T follicular helper cell (primary cell): ENCODE measurements at places on chromosomes 16 and 17.

GRCh38 chr16:79411805-79412204 lies 188.7 kb downstream of the MAF start:
- DNase-seq = no peak

DNA sequence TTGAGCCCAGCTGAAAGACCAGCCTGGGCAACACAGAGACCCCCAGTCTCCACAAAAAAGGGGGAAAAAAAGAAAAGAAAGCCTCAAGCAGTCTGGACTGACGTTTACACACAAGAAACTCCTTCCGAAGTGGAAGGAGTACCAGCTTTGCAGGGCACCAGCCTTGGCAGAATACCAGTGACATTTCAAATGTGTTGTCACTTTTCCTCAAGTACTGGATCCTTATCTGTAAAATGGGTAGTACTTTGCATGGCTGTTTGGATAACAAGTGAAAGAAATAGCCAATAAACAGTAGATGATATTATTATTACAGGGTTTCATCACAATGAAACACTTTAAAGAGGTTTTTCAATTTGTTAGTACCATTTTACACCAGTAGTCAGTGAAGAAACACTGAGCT lies 14.2 kb downstream of the YWHAE start:
- DNase-seq = no peak

DNA sequence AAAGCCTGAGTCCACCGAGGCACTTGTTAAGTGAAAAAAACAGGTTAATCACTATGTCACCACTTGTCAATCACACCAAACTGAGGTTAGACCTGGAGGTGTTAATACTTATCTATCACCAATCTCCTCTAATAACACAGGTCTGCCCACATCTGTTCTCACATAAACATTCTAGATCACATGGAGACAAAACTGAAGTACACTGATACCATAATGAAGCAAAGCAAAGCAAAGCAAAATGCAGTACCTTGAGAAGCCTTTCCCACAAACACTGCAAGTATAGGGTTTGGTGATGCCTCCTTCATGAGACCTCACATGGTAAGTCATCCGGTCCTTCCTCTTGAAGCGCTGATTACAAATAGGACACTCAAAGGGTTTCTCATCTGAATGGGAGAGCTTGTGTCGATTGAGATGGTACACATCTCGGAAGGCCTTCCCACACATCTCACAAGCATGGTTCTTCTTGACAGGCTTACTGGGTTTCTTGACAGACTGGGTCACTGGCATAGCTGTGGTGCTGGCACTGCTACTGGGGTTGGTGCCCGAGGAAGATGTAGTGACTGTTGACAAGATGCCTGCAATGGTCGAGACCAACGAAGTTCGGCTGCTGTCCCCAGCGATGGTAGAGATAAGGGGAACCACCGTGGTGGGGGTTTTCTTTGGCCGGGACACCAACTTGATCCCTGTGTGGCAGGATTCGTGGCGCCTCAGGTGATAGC lies 5.4 kb downstream of the VEZF1 start:
- DNase-seq = no peak

DNA sequence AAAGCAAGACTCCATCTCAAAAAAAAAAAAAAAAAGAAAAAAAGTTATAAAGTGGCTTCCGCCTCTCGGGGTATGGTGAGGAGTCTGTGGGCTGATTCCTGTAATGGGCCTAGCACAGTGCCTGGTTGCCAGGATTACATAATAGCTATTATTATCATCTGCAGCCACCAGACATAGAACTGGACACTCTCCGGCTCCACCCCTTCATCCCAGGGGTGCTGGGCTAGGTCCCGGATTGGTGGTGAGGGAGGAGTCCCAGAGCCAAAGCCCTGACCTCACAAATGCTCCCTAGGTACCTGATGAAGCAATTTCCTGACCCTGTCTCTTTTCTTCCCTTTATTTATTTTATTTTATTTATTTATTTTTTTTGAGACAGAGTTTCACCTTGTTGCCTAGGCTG lies 11.6 kb upstream of the ADGRG1 start:
- no peak for DNase-seq

GRCh38 chr16:12474806-12475410 lies 328.8 kb downstream of the CPPED1 start:
- DNase-seq = no peak

GRCh38 chr17:6168296-6168695 lies 98.1 kb downstream of the WSCD1 start:
- no peak for DNase-seq

GRCh38 chr17:75457047-75457654 lies 716 bp downstream of the TMEM94 start:
- no peak for DNase-seq

DNA sequence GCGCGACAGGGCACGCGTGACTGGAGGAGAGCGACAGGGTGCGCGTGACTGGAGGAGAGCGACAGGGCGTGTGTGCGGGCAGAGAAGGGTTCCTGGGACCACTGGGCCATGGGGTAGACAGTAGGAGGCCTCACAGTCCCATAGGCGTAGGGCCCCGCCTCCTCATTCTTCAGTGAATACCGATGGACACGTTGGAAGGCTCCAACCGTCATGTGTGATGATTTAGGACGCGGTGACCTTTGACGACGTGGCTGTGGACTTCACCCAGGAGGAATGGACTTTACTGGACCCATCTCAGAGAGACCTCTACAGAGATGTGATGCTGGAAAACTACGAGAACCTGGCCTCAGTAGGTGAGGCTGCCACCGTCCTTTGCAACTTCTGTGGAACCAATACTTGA lies 5.4 kb downstream of the ZNF778 start:
- DNase-seq = no peak

GRCh38 chr16:68071518-68071901 lies 13.7 kb upstream of the NFATC3 start:
- no peak for DNase-seq

- no peak for DNase-seq
Measured at GRCh38 chr17:7756968-7757367, 39.4 kb downstream of the DNAH2 start.

DNA sequence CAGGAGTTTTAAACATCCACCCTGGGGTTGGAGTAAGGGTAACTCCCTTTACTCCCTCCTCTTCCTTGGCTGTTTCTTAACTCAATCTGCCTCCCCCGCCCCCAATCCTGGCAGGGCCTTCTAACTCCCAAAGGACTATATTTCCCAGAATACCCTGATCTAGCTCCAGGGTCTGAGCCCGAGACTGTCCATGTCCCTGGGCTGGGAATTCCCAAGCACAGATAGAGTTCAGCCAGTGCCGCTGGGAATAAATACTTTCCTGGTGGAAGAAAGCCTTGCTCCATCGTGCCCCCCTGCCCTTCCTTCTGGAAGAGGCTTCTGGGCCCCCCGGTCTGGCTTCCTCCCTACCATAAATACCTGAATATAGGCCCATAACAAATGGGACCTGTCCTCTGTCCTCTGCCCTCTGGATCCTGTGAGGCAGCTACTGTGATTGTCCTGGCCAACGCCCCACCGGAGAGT lies 10.2 kb downstream of the BAHCC1 start:
- DNase-seq = no peak

- DNase-seq = no peak
Measured at GRCh38 chr16:11788914-11789313, 8.1 kb downstream of the ZC3H7A start.

DNA sequence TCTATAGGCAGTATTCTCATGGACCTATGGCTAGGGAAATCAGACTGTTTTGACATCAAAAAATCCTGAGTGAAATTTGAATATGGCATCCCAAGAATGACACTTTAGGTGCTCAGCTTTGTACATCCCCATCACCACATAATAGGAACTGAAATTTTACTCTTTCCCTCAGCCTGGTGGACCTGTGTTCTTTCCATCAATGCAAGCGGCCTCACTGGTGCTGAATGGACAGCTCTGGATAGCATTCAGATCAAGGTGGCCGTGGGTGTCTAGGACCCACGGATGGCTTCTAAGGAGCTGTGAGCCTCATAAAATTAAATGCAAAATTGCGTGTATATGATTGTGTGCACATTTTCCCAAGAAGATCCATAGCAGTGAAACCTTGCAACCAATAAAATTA lies 152.6 kb downstream of the MAP2K6 start:
- DNase-seq = no peak

- no peak for DNase-seq
Measured at GRCh38 chr17:50364715-50365114, 8.3 kb downstream of the MRPL27 start.

DNA sequence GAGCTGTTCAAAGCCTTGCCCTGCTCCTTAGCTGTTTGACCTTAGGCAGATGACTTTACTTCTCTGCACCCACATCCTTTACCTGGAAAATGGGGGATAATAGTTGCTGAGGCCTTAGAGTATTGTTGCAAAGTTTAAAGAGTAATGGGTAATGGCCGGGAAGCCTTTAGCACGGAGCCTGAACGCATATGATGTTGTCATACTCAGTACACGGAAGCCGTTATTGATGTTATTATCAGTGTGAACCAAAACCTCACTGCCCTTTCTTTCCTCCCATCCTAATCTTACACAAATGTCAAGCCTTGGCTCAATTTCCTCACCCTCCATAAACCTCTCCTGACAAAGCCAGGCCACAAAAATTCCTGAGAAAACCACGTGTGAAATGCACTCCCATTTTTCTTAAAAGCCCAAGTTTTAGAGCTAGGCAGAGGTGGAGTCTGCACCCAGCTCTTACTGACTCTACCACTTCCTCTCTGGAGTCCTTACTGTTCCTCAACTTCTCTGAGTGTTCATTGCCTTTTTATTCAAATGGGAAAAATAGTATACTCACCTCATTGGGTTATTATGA lies 67.3 kb upstream of the CACNG3 start:
- no peak for DNase-seq

- DNase-seq = no peak
Measured at GRCh38 chr17:77890771-77891170, 67.7 kb upstream of the TNRC6C start.

- no peak for DNase-seq
Measured at GRCh38 chr16:58409316-58409973, 17.2 kb downstream of the GINS3 start.

DNA sequence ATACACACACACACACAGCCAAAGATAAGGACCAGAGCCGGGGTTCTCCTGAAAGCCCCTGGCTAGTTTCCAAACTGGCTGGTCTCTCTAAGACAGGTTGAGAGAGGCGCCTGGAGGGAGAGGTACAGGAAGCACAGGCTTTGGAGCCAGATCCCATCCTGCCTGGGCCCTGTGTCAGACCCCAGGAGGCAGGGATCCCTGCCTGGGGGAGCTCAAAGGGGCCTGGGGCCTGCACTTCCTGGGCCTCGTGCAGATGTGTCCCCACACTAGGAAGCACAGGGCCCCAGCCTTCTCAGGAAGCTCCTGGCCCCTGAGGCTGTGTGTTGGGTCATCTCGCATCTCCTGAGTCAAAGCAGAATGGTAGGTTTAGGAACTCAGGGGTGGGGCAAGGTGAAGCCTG lies 16.0 kb downstream of the SLC5A10 start:
- no peak for DNase-seq

- DNase-seq = no peak
Measured at GRCh38 chr17:13194887-13195286, 177.1 kb upstream of the ELAC2 start.

GRCh38 chr17:57436565-57436964 lies 180.2 kb downstream of the MSI2 start:
- DNase-seq = no peak

DNA sequence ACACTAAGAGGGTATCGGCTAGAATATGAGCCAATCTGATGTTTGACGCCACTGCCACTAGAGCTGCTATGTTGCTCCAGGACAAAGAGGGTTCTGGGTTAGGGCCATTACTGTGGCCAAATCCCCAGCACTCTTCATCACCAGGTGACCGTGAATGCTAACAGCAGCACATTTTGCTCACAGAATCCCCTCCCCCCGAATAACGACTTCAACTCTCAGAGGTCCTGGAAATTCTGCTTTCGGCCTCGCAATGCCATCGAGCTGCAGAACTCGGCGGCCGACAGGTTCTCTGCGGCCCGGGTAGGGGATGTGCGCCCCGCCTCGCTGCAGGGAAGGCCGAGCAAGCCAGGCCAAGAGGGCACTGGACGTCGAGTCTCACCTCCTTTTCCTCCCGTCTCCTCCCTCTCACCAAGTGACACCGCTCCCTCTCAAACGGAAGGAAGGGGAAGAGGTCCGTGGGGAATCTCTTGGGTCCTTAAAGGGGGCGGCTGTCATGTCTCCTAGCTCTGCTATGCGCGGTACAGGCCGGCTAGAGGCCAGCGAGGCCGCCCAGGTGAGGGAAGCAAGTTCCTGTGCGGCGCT lies 31.9 kb downstream of the CDK5R1 start:
- no peak for DNase-seq

- DNase-seq = no peak
Measured at GRCh38 chr17:50081757-50082156, 13.4 kb upstream of the PDK2 start.

DNA sequence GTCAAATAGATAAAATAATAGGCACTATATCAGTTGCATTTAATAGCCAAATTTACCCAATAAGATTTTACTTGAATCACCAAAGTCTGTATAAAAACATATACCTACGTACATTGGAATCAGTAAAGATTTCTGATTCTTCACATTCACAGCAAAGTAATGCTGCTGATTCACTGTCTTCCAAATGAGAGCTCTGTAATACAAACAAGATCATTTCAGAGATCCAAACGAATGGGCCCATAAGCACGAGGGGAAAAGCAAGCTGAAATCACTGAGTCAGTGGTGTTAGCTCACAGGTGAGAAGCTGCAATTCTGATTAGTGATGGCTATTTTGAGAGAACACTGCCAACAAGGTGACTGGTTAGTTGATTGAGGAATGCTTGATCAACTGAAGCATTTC lies 81.3 kb downstream of the SSH2 start:
- no peak for DNase-seq

- no peak for DNase-seq
Measured at GRCh38 chr17:80724775-80725266, 180.2 kb downstream of the RPTOR start.

GRCh38 chr16:84537491-84538151 lies 33.2 kb upstream of the MEAK7 start:
- no peak for DNase-seq
